ENCODE measurements at places on chromosomes 11 and 22. TPM values are rescaled to one million over a fixed set of nuclear protein-coding genes. Genes with fewer than 3 reads are reported as not detected.

GRCh38 chr11:95045812-95046211 lies 3.4 kb upstream of the KDM4F start:
- H3K4me1 ChIP-seq: peaks cover 8% of the 10 kb centered on the region
- DNase-seq: no peak
- H3K4me3 ChIP-seq: no peak overlapping the region

Gene MPZL2
- 3.2 TPM for total RNA-seq

GRCh38 chr11:61601512-61601911 lies 20.6 kb upstream of the SYT7 start:
- H3K27ac ChIP-seq: no peak overlapping the region
- H3K4me3 ChIP-seq: no peak overlapping the region
- H3K4me1 ChIP-seq: no peaks in the 10 kb centered on the region
- peaks cover 21% of the 10 kb centered on the region for H3K27me3 ChIP-seq
- no peak for DNase-seq
- no peaks in the 10 kb centered on the region for H3K36me3 ChIP-seq

Gene EHBP1L1
- total RNA-seq: 140 TPM

Gene INPP5J
- not detected for total RNA-seq

GRCh38 chr11:115941481-115941993 lies 437.3 kb upstream of the CADM1 start:
- H3K4me1 ChIP-seq: no peaks in the 10 kb centered on the region
- DNase-seq: no peak
- H3K27me3 ChIP-seq: no peaks in the 10 kb centered on the region

- peaks cover 80% of the 10 kb centered on the region for H3K27me3 ChIP-seq
- no peaks in the 10 kb centered on the region for H3K36me3 ChIP-seq
- peaks cover 3% of the 10 kb centered on the region for H3K4me1 ChIP-seq
- no peak overlapping the region for H3K4me3 ChIP-seq
These were observed 30.8 kb downstream of the ZNRF3 start for GRCh38 chr22:28914201-28914600.

GRCh38 chr11:121459413-121460017 lies 6.7 kb upstream of the SORL1-AS1 start:
- no peak overlapping the region for H3K4me3 ChIP-seq
- no peaks in the 10 kb centered on the region for H3K36me3 ChIP-seq
- H3K27ac ChIP-seq: no peak overlapping the region
- no peak for DNase-seq
- peaks cover 79% of the 10 kb centered on the region for H3K4me1 ChIP-seq
- peaks cover 4% of the 10 kb centered on the region for H3K27me3 ChIP-seq

Gene SNX32
- total RNA-seq: 2.4 TPM

Gene IFTAP
- total RNA-seq: 2.0 TPM

Data from activated CD8-positive, alpha-beta memory T cell treated with anti-CD3 and anti-CD28 coated beads, Interleukin-2, amount 10 ng/mL, durations not matched to agents 7 days and 5 days (primary cell).